Activated T-cell treated with anti-CD3 and anti-CD28 coated beads, Interleukin-2, amount 50 U/mL, for 4 hours (primary cell): ENCODE measurements at places on chromosomes 1 and 21.
A peak's percentile ranks its signal among the peaks of the same experiment; 100 is the strongest.

DNA sequence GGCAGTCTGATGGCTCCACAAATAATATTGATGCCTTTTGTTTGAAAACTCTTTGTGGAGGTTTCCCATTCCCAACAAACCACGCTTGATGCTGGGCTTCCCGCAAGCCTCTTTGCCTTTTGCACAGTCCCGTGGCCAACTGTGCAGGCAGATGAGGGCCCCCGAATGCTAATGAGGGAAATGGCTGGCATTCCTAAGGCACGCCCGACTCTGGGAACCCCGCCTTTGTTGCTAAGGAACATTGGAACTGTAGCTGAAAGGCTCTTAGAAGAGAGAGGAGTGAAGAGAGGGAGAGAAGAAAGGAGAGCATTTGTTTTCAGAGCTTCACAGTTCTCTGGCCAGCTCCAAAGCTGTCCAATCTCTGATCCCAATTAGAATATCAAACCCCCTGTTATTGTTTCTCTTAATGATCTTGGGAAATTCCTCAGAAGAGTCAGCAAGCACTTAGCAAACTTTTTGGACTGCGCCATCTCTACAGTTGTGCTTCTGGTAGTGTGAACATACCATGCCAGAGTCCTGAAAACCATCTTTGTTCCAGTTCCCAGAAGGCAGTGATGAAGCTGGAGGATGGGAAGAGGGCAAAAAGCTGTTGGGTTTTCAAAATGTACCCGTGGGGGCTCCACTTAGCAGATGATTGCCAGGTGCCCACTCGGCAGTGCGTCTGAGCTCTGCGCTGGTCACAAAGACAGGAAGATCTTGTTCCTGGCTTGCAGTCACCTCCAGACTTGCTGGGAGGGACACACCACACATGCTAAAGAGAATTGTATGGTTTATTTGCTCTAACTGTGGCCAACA, 60.1 kb upstream of the CYP2J2 start:
- no peak for DNase-seq

DNA sequence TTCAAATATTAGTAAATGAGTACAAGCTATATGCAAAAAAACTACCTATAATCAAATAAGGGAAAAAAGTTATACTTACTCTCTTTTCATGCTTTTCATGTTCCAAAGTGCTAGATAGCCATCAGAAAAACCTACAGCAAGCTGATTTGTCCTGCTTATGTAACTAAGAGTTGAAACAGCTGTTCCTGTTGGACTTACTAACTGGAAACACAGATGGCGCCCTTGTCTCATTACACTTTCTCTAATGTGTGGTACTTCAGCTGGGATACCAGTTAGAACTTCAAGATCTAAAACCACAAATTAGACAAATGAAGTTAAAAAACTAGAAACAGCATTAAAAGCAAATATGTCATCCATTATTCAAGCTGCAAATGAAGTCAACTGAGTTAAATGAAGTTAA, 24.3 kb downstream of the AHCTF1 start:
- DNase-seq: no peak

DNA sequence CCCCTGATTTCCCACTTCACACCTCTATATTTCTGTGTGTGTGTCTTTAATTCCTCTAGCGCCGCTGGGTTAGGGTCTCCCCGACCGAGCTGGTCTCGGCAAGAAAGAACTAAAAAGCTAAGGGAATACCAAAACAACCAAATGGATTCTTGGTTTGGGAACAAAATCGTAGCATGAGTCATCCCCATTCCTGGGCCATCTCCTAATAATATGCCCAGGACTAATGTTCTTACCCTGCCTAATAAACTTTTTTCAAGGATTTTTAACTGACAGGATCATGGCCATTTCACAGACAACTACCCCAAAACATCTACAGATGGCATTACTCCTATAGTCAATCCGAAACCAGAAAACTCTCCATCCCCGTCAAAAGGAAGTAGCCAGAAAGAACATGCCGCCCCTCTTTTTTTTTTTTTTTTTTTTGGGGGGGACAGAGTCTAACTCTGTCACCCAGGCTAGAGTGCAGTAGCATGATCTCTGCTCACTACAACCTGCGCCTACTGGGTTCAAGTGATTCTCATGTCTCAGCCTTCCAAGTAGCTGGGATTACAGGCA, 4.1 kb upstream of the HPDL start:
- no peak for DNase-seq

DNA sequence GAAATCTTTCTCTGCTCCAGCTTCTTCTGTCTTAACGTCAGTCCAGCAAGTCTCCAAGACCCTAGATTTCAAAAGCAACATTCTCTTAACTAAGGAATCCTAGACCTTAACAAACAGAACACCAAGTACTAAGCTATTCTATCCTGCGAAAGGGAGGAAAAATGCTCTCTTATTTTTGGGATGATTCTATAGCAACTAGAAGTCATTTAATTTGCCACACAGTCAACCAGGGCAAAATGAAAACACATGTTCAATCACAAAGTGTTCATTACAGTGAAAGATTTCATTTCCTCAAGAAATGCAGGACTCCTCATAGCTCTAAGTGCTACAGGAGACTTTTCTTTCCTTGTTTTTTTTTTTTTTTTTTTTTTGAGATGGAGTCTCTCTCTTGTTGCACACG, 36.2 kb upstream of the DOCK7 start:
- DNase-seq: no peak

- no peak for DNase-seq
Measured at GRCh38 chr1:58859769-58860485, 76.1 kb upstream of the JUN start.

DNA sequence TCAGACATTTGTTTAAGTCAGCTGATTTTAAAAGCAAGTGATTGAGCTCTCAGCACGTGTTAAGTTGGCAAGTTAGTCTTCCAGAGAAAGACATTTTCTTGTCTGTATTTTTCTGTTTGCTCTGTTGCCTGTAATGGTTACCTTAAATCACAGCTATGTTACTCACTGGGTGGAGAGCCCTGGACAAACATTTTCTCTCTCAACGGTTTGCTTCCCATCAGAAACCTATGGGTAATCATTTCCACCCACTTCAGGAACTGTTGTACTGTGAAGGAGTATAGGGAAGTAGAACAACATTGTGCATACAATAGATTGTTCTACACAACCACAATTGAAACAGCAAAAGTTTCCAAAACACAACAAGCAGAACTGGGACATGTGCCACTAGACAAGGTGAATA, 113.9 kb upstream of the DPT start:
- DNase-seq: no peak

GRCh38 chr1:2405588-2406295, 6.6 kb downstream of the PEX10 start:
- DNase-seq: no peak

DNA sequence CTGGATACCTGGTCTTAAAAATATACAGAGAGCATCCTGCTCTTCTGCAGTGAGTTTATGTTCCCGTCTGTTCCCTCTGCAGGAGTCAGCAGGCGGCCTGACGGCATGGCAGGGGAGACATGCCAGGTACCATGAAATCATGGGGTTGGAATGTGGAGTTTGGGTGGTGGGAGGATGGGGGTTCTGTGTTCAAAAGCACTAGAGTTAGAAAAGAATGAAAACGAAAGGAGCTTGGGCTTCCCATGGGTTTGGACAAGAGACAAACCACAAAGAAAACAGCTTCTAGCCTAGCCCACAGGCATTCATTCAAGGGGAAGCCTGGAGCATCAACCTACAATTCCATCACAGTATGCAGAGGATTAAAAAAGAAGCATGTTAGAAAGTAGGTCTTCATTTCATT, 59.9 kb downstream of the WARS2 start:
- no peak for DNase-seq

DNA sequence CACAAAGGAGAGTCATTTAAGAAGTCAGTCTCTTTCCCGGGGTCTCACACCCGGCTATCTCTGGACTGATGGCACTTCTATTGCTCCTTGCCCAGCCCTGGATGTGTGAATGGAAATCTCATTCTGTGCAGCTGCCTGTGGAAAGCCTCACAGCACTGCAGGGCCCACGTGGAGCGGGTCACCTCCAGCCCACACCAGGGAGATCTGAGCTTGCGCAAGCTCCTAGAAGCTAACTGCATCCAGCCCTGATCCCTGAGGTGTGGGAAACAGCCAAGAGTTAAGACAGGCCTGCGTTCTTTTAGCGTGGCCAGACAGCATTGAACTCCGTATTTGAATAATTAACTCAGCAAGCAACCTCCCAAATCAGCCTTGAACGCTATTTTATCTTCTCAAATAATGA, 150.5 kb downstream of the LRIG2 start:
- no peak for DNase-seq

- no peak for DNase-seq
Measured at GRCh38 chr1:27536767-27537166, 46.8 kb upstream of the WASF2 start.

DNA sequence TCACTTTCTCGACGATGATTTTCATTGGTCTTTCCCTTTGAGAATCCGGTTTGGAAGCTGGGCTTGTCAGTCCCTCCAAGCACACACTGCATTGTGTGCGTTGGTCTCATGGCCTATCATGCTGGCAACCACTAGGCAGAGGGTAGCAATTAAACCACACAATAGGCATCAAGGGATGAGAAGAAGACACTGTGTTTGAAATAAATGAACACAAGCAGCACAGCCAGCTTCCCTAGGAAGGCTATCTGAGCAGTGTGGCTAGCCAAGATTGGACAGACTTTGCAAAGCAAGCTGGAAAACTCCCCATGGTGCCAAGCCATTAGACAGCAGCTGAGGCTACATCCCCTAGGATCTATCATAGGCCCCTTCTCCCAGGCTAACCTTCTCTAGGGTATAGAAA, 288.7 kb downstream of the NUF2 start:
- DNase-seq: no peak

GRCh38 chr1:932173-932510, 8.4 kb downstream of the SAMD11 start:
- no peak for DNase-seq

GRCh38 chr1:154344977-154345837, 19.9 kb downstream of the ATP8B2 start:
- peak; percentile 70 for DNase-seq

GRCh38 chr1:210738256-210738655, 395.7 kb downstream of the KCNH1 start:
- DNase-seq: no peak

- DNase-seq: no peak
Measured at GRCh38 chr1:63294803-63295594, 27.4 kb upstream of the FOXD3 start.

- no peak for DNase-seq
Measured at GRCh38 chr1:247360116-247360898, 28.6 kb upstream of the ZNF496 start.

- DNase-seq: no peak
Measured at GRCh38 chr1:200296091-200296661, 113.7 kb downstream of the ZNF281 start.

GRCh38 chr1:39917825-39918224, 16.1 kb upstream of the MYCL start:
- no peak for DNase-seq

DNA sequence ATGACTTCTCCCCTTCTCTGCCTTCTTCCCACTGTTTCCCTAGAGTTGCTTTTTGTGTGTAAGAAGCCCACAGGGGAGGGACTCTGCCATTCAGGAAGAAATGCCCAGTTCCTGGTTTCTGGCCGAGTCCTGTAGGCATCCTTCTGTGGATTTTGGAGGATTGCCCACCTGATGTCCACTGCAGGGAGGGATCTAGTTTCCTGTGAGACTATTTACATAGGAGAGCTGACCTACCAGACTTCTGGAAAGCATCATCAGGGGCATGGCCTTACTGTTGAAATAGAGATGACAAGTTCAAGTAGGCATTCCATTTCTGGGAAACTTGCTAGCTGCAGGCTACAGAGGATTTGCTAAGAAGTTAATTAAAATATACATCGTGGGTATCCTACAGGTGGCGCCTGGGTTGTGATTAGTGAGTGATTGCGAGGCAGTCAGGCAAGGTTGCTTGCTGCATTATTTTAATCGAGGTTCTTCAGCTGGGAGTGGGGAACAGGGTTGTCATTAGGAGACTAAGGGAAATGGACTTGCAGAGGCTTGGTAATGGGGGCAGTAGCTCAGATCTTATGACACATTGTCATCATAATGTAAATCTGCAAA, 148.7 kb downstream of the HHAT start:
- DNase-seq: no peak

- DNase-seq: no peak
Measured at GRCh38 chr21:43728154-43728466, 9.2 kb downstream of the PDXK start.

- no peak for DNase-seq
Measured at GRCh38 chr1:53888681-53889080, 916 bp downstream of the YIPF1 start.

GRCh38 chr1:175763797-175764196, 20.4 kb upstream of the TNR start:
- DNase-seq: no peak

DNA sequence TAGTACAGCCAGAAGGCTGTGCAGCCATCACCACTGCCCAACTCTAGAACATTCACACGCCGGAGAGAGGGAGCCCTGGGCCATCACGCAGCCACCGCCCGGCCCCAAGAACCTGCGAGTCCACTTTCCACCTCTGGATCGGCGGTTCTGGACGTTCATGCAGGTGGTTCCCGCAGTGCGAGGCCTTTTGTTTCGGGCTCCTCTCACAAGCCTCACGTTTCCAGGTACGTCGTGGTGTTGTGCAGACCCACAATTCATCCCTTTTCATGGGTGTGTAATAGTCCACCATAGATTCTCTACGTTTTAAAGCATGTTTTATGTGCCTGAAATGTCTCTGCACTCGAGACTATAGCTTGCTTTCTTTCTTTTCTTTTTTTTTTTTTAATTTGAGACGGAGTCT, 23.6 kb downstream of the COL18A1 start:
- no peak for DNase-seq

DNA sequence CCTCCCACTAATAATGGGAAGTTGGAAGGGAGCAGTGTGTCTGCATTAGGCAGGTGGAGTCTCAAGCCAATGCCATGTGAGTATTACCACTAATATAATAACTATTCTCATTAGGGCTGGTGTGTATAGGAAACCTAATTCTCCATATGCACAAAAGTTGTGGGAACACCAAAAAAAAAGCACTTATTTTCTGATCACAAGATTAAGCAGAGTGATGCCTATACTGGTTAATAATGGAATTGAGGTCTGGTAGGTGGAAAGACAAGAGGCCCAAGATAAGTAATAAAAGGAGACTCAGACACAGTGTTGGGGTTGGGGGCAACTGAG, 7.0 kb upstream of the NPL start:
- DNase-seq: no peak

DNA sequence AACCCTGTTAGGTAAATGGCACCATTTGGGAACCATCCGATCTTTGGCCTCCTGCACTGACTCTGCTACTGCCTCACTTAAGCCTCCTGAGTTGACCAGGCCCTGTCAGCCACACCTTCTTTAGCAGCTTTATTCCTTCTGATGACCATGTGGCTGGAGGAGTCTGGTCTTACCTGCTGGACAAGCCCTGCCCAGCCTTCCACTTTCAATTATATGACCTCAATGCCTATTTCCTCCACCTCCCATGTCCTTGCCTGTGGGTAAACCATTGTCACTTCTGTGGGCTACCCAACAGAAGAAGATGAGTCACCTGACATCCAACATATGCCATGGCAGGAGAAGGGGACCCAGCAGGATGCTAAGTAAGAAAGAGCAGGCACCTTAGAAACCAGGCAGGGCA, 393.8 kb downstream of the NTNG1 start:
- no peak for DNase-seq
